ENCODE measurements at places on chromosomes 6 and 20.

- no peak for DNase-seq
These were observed 186.6 kb downstream of the SOX4 start for GRCh38 chr6:21780141-21780540.

- DNase-seq, result no peak
These were observed 36.0 kb upstream of the SLC35D3 start for GRCh38 chr6:136886091-136886490.

- DNase-seq, result peak; percentile 98
These were observed 158.5 kb downstream of the SASH1 start for GRCh38 chr6:148501178-148501590.

DNA sequence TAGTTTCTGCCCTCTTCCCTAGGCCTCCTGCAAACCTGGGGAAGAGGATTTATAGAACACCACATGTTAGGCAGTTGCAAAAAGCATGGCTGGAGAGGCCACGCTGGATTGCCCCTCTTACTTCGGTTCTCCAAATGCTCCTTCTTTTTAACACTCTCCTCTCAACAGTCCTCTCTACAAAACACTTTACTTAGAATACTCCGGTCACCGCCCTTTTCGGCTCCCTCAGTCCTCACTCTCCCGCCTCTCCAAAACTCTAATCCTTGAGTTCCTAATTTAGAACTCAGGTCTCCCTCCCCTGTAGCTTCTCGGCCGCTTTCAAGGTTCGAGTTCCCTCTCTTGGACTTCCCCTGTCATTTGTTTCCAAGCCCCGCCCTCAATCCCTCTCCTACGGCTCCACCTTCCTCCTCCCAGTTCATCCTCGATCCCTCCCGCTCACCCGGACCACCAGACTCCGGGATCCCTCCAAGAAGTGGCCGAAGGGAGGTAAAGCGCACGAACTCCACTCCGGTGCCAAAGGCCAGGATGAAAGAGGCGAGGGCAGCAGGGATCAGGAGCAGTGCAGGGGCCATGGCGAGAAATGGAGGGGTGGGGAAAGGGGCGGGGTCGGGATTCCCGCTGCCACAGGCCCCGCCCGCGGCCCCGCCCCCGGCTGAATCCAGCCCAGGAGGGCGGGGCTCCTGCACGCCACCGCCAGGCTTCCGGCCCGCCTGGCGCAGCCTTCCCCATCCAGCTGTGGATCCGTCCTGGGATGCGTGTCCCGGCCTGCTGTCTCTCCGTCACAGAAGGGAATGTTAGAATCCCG is at the start of gene NRM:
Gene NRM (minus strand): TSS at position 582 of the 805 bp plus-strand sequence. CDS start 10 bp downstream, at position 572.
- peak; percentile 80 for DNase-seq

DNA sequence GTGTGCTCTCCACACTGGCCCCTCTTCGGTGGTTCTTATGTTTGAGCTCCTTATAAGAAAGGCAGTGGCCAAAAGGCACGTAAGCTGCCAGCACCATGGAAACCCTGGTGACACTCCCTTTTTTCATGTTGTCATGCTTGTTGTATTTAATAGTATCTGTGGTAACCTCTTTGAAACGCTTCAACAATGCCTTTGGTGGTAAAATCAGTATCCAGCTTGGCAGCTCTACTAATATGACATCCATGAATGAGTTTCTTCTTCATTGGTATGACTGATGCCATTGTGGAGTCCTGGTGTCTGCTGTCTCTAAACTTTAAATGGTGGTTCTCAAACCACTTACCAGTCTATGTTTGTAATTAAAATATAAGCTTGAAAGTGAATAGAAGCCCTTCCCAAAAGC is 10.7 kb upstream of the MYLK2 start:
- no peak for DNase-seq

- no peak for DNase-seq
These were observed 17.1 kb upstream of the ARMC2 start for GRCh38 chr6:108831104-108831503.

- DNase-seq, result peak; percentile 50
These were observed 71.9 kb downstream of the TMEM170B start for GRCh38 chr6:11609324-11610071.

- peak; percentile 2 for DNase-seq
These were observed 134.2 kb downstream of the PLCB4 start for GRCh38 chr20:9203081-9203447.

GRCh38 chr20:62543470-62544302 is 67.9 kb upstream of the GATA5 start:
- no peak for DNase-seq

GRCh38 chr6:115914098-115914497 is 146.6 kb downstream of the FRK start:
- DNase-seq, result no peak

GRCh38 chr6:22943327-22943726 is 374.0 kb downstream of the HDGFL1 start:
- peak; percentile 15 for DNase-seq

GRCh38 chr6:135586388-135586787 is 88.8 kb upstream of the AHI1 start:
- DNase-seq, result no peak

- no peak for DNase-seq
These were observed 68.1 kb downstream of the SLC22A23 start for GRCh38 chr6:3388786-3389185.
